Left lung (tissue), 14 donors: ENCODE measurements at places on chromosomes 12 and 14.

- DNase-seq = no peak
Observed at GRCh38 chr12:68591734-68592418, 18.8 kb upstream of the RAP1B start.

- no peak for DNase-seq
Observed at GRCh38 chr12:103814436-103814835, 26.6 kb downstream of the NT5DC3 start.

GRCh38 chr12:96424601-96425000 lies 24.4 kb upstream of the CDK17 start:
- DNase-seq = no peak

DNA sequence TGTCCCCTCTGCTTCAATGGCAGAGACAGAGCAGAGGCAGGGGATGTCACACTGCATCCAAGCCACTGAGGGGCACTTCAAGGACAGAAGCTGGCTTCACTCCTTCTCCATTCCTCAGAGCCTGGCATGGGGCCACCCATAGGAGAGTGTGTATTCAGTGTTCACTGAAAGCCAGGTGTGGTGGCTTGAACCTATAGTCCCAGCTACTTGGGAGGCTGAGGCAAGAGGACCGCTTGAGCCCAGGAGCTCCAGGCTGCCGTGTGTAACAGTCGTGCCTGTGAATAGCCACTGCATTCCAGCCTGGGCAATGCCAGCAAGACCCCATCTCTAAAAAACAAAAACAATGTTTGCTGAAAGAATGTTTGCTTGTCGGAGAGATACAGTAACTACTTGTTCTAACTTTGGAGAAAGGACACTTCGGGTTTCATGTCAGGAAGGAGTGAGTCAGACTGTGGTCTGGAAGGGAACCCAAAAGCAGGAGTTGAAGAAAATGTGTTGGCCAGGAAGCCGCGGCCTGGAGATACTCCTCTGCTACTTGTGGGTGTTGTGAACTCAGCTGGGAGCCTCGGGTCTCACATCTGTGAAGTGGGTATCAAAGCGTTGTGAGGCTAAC lies 43.4 kb downstream of the ELK3 start:
- DNase-seq = no peak
